ENCODE measurements at places on chromosomes 6 and 20. TPM values are rescaled to one million over a fixed set of nuclear protein-coding genes. Genes with fewer than 3 reads are reported as not detected.

DNA sequence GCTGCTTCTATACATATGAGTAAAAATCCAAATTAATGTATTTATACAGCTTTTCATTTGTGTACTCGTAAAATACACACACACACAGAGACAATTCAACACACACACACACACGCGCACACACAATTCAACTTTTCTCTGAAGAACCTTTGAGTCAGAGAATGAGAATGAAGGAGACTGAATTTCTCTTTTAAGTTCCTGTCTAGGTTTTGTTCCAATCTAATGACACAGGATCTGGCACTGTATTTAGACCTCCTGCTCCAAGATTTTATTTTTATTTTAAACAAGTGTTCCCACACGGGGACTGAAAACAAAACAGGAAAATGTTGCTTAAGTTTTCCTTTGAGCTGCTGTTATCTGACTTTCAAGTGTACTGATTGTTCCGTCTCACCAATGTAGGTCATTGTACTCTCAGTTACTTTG lies 250.8 kb downstream of the LAMA2 start:
- no peaks in the 10 kb centered on the region for H3K27me3 ChIP-seq
- H3K4me1 ChIP-seq: no peaks in the 10 kb centered on the region
- no peak overlapping the region for H3K27ac ChIP-seq
- H3K4me3 ChIP-seq: no peak overlapping the region
- no peaks in the 10 kb centered on the region for H3K36me3 ChIP-seq

GRCh38 chr6:162733489-162733888 lies 5.7 kb downstream of the PACRG start:
- no peaks in the 10 kb centered on the region for H3K36me3 ChIP-seq
- no peak for DNase-seq
- H3K27ac ChIP-seq: no peak overlapping the region
- H3K4me1 ChIP-seq: no peaks in the 10 kb centered on the region

Gene RAB44
- not detected for total RNA-seq

Gene RPS6KA2
- 0.51 TPM for total RNA-seq

Gene TMEM170B
- total RNA-seq: 0.07 TPM

Gene CLVS2
- total RNA-seq: 0.13 TPM

Data from K562 (cell line).